ENCODE measurements at places on chromosomes 3 and 15. TPM values are rescaled to one million over a fixed set of nuclear protein-coding genes. Genes with fewer than 3 reads are reported as not detected.

Gene MESP1
- not detected for total RNA-seq

DNA sequence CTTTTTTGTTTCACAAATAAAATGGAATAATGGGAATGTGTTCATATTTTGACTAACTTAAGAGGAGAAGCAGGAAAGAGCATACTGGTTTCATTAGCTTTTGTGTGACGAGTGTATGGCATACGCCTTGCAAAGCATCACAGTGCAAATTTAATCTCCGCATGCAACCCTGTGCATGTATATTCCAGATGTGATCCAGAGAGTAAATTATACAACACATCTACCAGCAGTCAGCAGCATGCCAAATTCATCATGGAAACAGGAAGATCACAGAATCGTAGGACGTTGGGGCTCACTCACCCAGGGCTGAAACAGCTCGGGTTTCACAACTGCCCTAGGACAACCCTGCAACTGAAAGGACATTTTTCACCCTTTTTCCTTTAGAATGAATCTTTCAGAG, 53.4 kb downstream of the ADAMTS9 start:
- no peaks in the 10 kb centered on the region for H3K27me3 ChIP-seq
- DNase-seq: no peak
- H3K27ac ChIP-seq: no peak overlapping the region
- H3K4me1 ChIP-seq: no peaks in the 10 kb centered on the region

Gene ZDHHC23
- 0.68 TPM for total RNA-seq

GRCh38 chr3:12886106-12886679, 44.8 kb upstream of the RPL32 start:
- H3K27me3 ChIP-seq: peaks cover 28% of the 10 kb centered on the region
- no peak for DNase-seq
- H3K27ac ChIP-seq: no peak overlapping the region
- H3K4me3 ChIP-seq: no peak overlapping the region

Gene ZCWPW2
- total RNA-seq: 1.0 TPM

DNA sequence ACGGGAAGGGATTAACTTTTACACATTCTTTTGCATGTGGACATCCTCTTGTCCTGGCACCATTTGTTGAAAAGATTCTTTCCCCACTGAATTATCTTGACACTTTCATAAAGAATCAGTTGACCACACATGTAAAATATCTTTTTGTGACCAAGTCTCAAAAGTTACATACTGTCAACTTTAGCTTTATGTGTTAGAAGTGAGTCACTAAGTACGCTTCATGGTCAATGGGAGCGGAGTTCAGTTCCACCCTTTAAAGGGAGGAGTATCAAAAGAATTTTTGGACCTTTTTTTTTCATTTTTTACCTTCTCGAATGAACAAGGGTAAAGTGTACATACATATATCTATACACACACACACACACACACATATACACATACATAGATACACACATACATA, 35.4 kb downstream of the MAPK6 start:
- no peak overlapping the region for H3K4me3 ChIP-seq
- H3K4me1 ChIP-seq: peaks cover 19% of the 10 kb centered on the region
- no peak for DNase-seq
- no peaks in the 10 kb centered on the region for H3K27me3 ChIP-seq

Gene TRIM59
- total RNA-seq: 15.8 TPM

Gene TMEM108
- total RNA-seq: 5.9 TPM

GRCh38 chr3:187985647-187986046, 168.3 kb upstream of the LPP start:
- H3K27me3 ChIP-seq: no peaks in the 10 kb centered on the region
- peak overlapping the region; percentile 77 for H3K27ac ChIP-seq
- peak; percentile 28 for DNase-seq
- peaks cover 25% of the 10 kb centered on the region for H3K4me1 ChIP-seq
- no peak overlapping the region for H3K4me3 ChIP-seq

DNA sequence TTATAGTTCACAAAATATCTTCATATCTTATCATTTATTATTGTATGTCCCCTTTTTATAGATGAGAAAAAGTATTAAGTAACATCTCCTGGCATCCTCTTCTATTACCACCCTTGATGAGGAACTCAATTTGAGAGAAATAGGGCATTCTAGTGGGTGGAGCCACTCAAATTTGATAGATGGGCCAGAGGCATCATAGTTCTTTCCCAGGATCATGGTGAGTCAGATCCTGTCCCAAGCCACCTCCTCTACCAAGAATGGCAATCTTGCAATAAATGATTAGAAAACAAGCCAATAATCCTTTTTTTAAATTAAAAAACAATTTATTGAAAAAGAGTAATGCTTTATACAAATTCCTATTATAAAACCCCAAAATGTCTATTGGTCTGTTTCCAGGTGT, 16.8 kb downstream of the CLDN1 start:
- DNase-seq: no peak
- no peak overlapping the region for H3K4me3 ChIP-seq
- no peak overlapping the region for H3K27ac ChIP-seq
- H3K4me1 ChIP-seq: peaks cover 5% of the 10 kb centered on the region
- H3K27me3 ChIP-seq: no peaks in the 10 kb centered on the region
- H3K36me3 ChIP-seq: no peaks in the 10 kb centered on the region

DNA sequence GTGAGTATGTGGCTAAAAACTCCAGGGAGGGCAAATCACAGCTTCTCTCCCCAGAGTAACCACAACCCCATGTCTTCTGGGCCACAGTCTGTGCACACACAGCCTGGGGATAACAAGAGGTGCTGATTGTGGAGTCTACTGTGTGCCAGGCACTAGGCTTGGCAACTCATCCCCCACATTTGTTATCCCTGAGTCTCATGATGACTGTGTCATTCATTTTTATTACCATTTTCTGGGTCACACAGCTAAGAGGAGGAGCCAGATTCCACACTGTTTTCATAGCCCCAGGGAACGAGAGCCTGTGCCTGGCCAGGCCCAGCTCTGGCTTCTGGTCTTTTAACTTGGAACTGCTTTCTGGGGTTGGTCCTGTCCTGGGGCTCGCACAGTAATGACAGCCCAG, 34.5 kb downstream of the ESYT3 start:
- peaks cover 7% of the 10 kb centered on the region for H3K27me3 ChIP-seq
- no peak for DNase-seq
- H3K27ac ChIP-seq: no peak overlapping the region
- H3K36me3 ChIP-seq: no peaks in the 10 kb centered on the region
- H3K4me3 ChIP-seq: no peak overlapping the region

DNA sequence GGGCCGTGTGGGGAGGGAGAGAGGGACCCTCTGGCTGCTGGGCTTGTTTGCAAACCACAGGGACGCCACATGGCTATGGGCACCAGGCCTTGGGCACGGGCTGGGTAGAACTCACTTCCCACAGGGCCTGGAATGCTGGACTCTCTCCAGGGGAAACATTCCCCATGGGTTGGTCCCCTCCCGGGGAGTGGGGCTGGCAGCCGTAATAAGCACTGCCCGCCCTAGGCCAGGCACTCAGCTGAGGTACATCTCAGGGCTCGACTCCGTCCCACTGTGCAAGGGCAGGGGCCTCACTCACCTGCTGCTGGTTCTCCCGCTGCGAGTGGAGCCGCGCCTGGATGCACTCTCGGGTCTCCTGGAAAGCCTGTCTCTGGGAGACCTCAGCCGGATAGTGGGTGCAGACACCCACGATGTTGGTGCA, 96.7 kb downstream of the ADCY5 start:
- no peak for DNase-seq
- peaks cover 4% of the 10 kb centered on the region for H3K4me1 ChIP-seq
- peaks cover 30% of the 10 kb centered on the region for H3K27me3 ChIP-seq
- no peak overlapping the region for H3K4me3 ChIP-seq
- H3K36me3 ChIP-seq: no peaks in the 10 kb centered on the region

- H3K4me1 ChIP-seq: no peaks in the 10 kb centered on the region
- H3K27ac ChIP-seq: no peak overlapping the region
- DNase-seq: no peak
Measured at GRCh38 chr3:65303431-65303830, 615.6 kb upstream of the ADAMTS9 start.

All from astrocyte (in vitro differentiated cells and primary cell).